ENCODE measurements at places on chromosomes 1 and 21. TPM values are rescaled to one million over a fixed set of nuclear protein-coding genes. Genes with fewer than 3 reads are reported as not detected.

DNA sequence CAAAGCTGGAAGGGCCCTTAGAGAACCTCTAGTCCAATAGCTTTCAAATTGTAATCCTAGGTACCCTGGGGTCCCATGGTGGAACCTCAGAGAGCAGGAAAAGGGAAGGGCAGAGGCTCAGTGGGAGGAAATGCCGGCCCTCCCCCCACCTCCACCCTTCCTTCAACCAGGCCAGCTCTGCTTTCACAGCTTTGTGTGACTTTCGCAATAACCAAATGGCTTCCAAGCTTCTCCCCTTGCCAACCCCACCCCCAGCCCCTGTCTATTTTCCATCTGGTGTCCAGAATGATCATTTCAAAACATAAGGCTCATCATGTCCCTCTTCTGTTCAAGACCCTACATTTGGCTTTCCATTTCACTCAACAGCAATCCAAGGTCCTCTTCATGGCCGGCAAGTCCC, 74.4 kb downstream of the CD58 start:
- peak; percentile 47 for DNase-seq

The FCRL6 gene
- 0.09 TPM for total RNA-seq

GRCh38 chr21:20086508-20086907, 911.7 kb upstream of the NCAM2 start:
- DNase-seq = no peak

DNA sequence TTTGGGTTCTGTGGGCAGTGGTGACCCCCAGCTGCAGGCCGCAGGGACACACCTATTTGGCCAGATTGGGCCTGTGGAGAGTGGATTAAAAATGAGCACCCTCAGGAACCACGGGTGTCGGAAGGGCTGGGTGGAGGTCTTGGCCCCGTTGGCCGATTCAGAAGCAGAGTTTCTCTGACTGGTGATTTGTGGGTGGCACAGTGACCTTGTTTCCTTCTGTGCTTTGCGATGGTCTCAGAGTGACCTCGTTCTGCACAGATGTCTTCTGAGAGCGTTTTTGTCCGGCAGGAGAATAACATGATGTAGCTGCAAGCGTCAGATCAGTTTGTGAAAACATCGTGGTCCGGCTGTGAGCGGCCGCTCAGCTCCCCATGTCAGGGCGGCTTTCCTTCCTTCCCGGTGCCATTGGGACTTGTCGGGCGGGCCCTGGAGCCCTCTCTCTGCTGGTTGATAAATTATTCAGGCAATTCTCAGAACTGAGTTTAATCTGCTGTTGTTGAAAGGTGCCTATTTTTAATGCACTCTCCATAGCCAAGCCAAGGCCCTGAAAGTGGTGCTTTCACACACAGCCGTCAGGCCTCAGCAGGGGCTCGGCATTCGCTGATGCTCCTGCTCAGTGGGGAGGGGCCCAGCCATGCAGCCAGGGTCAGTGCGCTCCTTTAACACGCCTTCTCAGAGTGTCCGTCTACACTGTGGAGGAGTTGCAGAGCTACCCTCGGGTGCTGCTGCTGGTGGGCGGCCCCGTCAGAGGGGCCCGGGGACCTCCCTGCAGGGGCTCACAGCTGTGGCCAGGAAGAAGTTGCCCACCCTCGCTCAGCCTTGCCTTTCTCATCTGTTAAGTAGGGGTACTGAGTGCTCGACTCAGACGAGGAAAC, 26.8 kb downstream of the TRPM2 start:
- DNase-seq = no peak

DNA sequence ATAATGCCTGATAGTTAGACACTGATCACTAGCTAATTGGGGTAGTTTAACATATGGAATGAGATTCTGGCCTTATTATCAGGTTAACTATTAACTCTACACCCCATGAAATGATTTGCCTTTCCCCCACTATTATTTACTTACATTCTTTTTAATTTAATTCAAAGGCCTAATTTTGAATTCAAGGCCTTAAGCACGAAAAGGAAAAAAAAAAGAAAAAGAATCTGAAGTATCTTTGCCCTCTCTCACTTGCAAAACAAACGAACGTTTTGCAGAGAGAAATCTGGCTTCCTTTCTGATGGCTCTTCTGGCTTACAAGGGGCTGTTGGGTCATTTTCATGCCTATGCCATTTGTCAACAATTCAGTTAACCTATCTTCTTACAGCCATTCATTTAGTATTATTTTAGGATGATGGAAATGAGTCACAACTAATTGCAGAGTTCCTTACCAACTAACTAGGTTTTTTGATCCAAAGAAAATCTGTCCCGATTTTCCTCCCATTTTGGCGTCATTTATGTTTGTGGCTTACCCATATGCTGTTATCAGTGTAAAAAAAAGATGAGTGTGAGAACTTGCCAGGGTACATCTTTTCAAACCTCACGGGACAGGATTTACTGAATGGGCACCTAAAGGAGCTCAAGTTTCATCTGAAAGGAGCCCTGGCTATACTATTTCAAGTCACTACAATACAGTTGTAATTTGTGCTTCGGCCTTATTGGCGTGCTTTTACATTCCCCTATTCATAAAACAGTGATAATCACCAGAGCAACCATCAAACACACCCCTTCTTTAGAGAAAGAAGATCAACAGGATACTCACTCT, 1.9 kb upstream of the ERRFI1 start:
- no peak for DNase-seq

- DNase-seq = no peak
Measured at GRCh38 chr1:62097464-62097863, 97.2 kb upstream of the L1TD1 start.

DNA sequence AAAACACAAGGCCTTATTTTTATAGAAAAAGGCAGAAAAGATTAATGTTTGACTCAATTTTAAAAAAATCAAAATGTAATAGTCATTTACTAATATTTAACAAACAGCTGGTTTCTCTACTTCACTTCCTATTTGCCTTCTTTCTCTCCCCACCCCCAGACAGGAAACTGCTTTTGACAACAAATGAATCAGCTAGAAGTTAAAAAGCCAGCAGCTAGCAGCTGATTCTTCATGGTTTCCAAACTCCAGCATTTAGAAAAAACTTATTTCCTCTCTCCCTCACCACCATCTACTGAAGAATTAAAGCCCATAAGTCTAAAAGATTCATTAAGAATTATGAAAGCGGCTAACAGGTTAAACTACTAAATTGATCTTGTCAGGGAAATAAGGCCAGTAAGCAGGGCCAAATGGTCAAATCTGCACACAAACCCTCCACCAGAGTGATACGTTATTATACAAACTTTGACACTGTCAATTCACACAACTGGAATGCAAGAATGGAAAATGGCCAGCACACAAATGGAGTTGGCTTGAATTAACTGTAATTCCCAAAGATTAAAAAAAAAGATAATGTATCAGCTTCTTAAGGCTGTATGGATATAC, 4.0 kb downstream of the WDR26 start:
- DNase-seq = no peak

Measured in liver (tissue), 10 donors.